Cortex of kidney (tissue), 1 donor: ENCODE measurements at places on chromosomes 11 and 22.

DNA sequence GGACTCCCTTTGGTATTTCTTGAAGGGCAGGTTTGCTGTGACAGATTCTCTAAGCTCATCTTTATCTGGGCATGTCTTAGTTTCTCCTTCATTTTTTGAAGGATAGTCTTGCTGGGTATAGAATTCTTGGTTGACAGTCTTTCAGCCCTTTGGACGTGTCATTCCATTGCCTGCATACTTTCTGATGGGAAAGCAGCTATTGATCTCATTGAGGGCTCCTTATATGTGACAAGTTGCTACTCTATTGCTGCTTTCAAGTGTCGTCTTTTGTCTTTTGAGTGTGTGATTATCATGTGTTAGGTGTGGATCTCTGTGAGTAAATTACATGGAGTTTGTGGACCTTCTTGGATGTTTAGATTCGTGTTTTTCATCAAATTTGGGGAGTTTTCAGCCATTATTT lies 21.9 kb downstream of the IGHMBP2 start:
- no peak for DNase-seq

DNA sequence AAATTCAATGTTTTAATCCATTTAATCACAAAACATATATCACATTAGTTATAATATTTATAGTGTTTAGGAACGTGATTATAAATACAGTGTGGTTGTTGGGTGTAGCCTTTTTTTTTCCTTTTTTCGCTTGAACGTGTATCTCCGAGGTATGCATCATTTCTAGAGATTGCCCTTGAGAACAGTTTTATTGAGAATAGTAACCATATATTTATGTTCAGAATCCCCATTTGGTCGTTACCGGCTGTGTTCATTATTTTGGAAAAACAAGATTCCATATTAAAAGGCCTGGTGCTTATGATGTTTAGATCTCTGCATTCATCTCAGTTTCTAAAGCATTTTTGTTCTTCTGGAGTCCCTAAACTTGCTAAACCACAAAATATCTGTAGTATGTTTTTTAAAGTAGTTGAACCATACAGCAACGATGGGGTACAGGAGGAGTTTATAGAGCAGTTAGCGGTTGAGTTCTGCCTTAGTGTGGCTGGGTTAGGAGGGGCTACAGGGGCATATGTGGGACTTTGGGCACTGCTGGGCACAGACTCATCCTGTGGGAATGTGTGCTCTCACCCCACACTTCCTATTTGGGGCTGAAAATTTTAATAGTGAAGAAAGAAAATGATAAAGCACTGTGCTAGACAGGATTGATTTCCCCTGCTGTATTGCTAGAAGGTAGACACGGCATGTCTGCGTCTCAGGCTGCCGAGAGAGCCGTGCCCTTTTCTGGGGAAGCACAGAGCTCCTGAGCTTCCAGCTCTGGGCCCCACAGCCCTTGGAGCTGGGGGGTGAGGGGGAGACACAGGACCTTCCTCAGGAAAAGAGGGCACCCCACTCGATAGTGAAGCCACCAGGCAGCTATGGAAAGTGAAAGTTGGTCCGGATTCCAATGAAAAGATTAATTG lies 81.5 kb upstream of the PPARA start:
- no peak for DNase-seq

DNA sequence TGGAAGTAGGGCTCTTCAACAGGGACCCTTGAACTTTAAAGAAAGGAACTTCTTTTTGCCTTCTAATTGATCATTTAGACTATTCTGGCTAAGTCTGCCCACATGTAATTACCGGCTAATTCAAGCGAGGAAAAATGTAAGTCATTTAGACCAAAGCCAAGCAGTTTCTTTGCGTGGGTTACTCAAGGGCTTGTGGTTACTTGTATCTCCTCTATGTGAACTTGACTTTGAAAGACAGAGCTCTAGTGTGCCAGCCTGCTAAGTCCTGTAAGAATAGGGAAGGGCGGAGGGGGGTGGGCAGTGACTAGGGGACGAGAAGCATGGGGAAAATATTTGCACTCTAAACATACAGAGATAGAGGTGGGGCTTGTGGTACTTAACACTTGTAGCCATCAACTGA lies 145.2 kb upstream of the TEAD1 start:
- no peak for DNase-seq

DNA sequence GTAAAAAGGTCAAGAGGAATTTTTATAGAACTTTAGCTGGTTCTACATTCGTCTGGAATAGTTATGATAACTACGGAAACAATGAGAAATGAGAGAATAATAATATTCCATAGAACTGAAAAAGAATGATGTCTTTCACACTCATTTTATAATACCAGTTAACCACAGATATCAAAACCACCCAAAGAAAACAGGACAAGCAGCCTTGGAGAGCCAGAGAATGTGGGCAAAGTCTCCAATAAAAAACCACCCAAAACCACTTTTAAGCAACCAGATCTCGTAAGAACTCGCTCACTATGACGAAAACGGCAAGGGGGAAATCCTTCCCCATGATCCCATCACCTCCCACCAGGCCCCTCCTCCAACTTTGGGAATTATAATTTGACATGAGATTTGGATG lies 60.8 kb downstream of the ARHGAP32 start:
- no peak for DNase-seq

GRCh38 chr11:72236083-72236697 lies 7.8 kb downstream of the PHOX2A start:
- no peak for DNase-seq

DNA sequence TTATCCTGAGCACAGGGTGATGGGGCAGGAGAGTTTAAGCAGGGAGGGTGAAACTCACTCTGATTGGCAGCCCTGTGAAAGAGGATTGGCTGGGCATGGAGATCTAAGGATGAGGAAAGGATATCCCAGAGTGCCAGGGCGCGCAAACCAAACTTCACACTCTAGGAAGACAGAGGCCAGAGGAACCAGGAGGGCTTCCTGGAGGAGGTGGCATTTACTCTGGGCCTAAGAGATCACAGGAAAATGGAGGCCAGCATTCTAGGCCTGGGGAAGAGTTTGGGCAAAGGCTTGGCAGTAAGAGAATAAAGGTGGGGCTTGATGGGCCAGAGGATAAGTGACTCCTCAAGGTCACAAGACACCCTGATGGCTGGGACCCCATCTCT lies 377 bp upstream of the NCF4 start:
- DNase-seq = no peak

- DNase-seq = no peak
These were observed 24.9 kb downstream of the LRRC10B start for GRCh38 chr11:61533401-61533800.

DNA sequence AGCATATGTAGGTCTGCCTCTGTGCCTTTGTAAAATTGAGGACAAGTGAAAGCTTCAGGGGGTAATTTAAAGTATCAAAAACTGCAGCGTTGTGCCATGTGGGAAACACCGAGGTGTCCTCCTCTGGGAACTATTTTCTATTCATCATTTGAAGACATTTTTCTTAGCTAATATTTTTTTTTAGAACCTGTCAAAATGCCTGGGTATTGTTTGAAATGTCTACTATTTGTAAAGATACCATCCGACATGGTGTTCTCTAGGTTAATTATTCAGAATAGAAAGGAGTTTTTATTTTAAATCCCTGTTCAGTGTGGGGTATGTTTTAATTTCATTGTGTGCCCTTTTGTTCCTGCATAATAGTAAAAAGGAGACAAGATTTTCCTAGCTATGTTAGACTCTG lies 490.8 kb downstream of the NELL1 start:
- no peak for DNase-seq

DNA sequence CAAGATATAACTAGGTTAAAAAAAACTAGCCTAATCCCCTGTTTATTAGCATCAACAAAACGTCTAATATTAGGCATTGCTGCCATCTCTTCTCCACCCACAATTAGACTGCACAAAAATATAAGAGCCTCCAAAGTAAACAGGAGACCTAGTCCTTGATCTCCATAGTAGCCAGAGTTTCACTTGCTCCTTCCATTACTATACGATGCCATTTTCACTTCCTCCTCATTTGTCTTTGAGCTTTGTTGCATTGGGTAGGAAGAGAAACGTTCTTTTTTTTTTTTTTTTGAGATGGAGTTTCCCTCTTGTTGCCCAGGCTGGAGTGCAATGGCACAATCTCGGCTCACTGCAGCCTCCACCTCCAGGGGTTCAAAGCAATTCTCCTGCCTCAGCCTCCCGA lies 42.3 kb upstream of the RDX start:
- no peak for DNase-seq

- DNase-seq = no peak
These were observed 37.1 kb downstream of the KCNQ1OT1 start for GRCh38 chr11:2662430-2663299.

DNA sequence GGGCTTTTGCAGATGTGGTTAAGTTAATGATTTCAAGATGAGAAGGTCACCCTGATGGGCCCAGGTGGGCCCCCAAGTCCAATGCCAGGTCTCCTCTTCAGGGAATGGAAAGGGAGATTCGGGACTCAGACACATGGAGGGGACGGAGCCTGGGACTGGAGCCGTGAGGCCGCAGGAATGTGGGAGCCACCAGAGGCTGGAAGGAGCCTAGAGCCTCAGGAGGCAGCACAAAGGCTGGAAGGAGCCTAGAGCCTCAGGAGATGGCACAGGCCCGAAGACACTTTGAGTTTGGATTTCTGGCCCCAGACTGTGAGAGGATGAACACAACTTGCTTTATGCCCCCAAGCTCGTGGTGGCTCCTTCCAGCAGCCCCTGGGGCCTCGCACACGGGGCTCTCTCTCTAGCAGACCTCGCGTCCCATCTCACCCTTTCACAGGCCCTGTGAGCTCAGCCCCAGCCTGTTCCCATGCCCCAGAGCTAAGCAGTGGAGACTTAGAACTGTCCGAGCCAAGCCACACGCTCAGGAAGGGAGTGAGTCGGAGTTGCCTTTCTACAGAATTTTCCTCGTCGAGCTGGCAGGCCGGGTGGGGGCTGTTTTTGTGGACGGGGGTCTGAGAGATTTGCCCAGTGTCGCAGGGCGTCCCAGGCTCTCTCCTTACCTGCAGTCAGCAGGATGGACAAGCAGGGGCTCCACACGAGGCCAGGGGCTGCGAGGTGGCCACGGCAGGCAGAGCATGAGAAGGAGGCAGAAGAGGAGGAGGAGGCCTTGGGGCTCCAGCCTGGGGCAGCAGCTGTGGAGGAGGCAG lies 937.6 kb downstream of the BRD1 start:
- no peak for DNase-seq

GRCh38 chr11:22069844-22070243 lies 123.0 kb upstream of the ANO5 start:
- no peak for DNase-seq

GRCh38 chr11:12998336-12998735 lies 10.8 kb upstream of the RASSF10 start:
- no peak for DNase-seq

DNA sequence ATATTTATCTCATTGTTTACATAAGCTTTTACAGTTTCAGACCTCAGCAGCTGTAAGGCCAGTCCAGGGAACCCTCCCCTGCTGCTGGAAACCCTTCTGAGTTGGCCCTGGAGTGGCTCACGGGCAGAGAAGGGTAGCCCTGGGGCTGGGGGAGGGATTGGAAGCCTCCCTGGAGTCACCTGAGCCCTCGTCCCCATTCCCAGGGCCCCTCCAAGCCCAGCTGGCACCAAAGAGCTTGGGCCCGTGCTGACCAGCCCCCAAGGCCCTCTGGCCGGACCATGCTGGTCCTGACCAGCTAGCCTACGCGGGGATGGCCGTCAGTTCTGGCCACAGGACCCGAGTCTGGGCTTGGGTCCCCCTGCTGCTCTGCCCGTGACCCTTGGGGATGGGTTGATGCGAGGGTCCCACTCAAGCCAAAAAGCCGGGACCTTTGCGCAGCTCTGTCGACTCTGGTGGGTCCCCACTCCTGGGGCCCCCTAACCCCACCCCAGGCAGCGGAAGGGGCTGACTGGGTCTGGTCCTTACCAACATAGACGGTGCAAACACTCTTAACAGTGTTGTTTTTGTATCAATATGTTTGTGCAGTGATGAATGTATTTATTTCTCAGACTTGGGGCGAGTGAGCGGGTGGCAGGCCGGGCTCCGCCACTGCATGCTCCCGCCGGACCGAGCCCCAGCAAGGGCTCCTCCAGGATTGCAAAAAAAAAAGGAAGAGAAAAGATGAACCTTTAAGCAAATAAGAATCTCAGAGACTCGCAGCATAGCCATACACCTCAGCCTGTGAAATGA lies 17.5 kb upstream of the TMEM191C start:
- no peak for DNase-seq

- DNase-seq = no peak
These were observed 1.3 kb downstream of the PPP1R14B start for GRCh38 chr11:64245401-64245796.

DNA sequence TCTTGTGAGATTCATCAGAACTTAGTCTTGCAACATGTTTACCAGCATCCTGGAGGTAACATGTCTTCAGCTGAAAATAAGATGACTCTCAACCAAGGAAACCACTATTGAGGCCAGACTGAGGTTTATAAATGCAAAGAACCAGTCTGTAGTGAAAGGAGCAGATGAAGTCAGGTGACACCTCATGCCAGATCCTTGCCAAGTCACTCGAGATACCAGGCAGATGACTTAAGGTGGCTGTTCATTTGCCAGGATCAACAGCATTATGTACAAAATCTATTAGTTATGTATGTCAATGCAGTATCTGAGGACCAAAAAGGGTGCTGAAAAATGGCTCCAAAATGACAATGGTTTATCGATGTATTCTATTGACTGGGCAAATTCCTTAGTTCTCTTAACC lies 100.0 kb upstream of the SOX6 start:
- no peak for DNase-seq

DNA sequence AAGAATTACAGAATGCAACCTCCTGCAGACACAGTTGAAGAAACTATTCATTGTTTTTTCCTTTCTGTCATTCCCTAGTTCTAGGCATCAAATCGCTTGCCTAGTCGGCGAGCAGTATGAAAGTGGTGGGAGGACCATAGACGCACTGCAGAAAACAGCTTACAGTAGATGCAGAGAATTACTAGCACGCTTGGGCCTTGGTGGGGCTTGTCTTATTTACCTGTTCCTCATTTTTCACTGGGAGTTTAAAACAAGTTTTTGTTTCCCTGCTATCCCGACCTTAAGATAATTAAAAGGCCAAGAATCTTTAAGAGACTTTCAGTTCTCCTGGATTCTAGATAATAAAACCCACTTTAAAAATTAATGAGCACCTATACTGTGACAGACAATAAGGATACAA lies 713 bp upstream of the ARL14EP start:
- DNase-seq = no peak

GRCh38 chr11:87456499-87456898 lies 418.8 kb downstream of the TMEM135 start:
- no peak for DNase-seq

DNA sequence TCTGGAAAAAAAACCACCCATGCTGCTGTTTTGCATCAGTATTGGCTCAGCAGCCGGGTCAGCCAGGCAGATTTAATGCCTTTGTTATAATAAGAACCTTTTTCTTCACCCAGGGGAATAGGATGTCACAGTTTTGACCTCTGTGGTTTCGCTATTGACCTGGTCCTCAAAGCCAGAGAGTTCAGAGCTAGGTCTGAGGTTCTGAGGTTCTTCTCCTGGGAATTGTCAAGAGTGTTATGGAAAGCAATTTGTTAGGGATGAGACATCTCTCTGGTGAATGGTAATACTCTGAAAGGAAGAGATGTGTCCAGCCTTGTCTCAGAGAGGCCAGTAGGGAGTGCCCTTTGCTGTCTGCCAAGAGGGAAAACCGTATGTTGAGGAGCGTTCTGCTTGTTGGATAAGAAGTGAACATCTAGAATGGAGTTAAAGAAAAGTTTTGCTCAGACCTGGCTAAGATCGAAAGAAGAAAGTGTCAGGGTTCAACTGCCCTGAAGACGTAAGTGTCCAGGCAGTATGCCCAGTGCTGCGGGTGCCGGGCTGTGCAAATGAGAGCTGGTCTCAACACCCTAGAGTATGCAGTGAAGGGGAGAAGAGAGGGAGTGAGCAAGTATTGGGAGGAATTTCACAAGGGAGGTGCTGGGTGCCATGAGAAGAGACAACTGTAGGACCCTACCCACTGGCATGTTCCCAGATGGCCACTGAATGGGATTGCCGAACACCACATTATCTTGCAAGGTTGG lies 150.9 kb upstream of the TTC12 start:
- no peak for DNase-seq
